ENCODE measurements at places on chromosomes 13 and 19.

DNA sequence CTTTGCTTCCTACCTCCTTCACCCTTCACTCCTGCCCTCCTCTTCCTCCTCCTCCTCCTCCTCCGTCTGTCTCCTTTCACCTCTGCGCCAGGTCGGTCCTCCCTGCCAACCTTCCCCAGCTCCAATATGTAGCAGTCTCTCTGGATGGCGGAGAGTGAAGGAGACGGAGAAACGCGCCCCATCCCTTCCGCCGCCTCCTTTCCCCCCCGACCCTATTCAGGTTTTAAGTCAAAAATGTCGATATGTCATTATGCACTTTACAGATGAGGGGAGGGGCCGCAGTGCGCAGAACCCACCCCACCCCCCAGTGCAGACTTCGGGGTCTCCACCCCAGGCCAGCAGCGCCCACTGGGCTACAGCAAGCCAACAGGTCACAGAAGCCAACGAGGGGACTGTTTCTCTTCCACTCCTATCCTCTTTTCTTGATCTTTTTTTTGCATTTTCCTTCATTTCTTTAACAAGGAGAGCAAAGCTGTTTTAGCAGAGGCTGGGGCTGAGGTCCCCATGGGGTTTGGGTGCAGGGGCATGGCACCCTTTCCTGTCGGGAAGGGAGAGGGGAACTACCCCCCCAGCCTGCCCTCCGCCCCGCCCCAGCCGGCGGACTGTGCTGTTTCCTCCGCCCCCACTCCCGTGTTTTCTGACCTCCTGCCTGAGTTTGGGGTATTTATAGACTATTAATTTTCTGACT is 9.2 kb downstream of the MIDN start:
- DNase-seq, result no peak

DNA sequence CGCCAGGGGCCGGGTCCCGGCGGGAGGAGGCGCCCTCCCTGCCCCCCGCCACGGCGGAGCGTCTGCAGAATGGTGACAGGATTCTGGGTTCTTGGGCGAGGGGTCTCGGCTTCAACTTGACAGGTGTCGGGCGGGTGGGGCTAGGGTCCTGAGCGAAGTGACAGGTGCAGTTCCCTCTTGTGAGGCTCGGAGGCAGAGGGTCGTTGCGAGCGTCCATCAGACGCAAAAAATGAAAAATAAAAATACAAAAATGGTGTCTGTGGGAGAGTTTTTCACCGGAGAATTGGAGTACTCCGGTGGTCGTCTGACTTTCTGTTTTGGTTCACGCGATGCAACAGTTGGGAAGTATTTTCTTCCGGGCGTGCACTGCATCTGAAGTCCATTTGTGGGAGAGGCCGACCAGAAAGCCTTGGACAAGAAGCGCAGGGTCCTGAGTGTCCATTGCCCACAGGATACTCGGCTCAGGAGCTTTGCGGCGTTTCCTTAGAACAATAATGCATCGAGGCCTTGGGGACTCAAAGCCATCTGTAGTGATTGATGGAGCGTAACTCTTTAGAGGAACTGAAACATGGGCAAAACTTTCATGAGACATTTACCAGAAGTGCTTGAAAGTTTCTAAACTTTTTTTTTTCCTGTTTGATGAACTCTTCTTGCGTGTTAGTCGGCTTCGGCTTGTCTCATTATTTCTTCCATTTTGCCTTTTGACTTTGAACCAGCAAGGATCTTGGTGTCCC is 759 bp downstream of the RB1 start:
- DNase-seq, result peak; percentile 38

DNA sequence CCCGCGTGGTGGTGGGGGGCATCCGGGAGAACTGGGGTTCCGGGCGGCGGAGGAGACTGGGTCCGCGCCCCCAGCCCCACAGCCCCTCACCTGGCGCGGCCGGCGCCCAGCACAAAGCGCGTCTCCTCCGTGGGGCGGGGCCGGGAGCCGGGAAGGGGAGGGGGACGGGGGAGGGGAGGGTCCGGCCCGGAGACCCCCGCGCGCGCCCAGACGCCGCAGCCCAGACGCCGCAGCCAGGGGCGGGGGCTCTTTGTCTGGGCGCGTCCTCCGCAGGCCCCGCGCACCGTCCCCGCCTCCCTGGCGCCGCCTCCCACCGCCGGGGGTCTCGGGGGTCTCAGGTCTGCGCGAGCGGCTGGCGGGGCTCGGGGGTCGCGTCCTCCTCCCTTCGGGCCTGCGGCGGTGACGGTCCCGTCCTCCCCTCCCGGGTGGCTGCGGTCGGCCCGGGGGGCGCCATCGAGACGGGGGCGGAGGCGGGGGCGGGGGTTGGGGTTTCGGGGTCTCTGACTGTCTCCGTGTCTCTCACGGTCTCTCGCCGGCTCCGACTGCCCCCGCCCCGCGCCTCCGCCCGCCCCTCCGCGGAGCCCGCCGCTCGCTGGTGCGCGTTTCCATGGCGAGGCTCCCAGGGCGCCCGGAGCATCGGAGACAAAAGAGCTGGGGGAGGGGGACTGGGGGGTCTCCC is at the start of gene PLPPR3:
TSS of gene PLPPR3 (minus strand) at position 131 of the 679 bp plus-strand sequence. CDS start 396 bp downstream, outside the sequence.
- no peak for DNase-seq

GRCh38 chr13:25657157-25657556 is 285.4 kb downstream of the ATP8A2 start:
- no peak for DNase-seq

GRCh38 chr19:39084732-39085080 is 538 bp downstream of the ACP7 start:
- DNase-seq, result no peak

DNA sequence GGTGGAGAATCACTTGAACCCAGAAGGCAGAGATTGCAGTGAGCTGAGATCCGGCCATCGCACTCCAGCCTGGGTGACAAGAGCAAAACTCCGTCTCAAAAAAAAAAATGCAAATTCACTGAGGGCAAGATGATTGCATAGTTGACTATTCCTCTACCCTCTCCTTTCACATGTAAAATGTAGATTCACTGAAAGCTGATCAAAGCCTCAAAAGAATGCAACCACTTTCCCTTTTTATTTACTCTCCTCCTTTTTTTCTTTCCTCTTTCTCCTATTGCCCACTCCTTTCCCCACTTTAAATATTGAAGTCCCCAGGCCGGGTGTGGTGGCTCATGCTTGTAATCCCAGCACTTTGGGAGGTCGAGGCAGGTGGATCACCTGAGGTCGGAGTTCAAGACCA is 6.3 kb downstream of the TEX101 start:
- DNase-seq, result no peak

DNA sequence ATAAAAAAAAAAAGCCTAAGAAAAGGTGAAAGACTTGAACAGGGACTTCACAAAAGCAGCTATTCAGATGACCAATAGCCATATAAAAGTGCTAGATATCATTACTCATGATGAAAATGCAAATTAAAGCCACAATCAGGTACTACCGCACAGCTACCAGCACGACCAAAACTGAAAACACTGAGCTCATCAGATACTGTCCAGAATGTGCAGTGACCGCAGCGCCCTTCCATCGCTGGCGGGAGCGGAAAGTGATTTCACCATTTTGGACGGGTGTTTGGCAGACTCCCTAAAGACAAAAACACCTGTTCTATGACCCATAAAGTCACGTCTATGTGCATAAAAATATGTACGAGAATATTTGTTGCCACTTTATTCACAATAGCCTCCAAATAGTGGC is 60.7 kb downstream of the SLC6A16 start:
- no peak for DNase-seq

- DNase-seq, result no peak
Observed at GRCh38 chr19:15418231-15418578, 583 bp downstream of the AKAP8L start.

- DNase-seq, result no peak
Observed at GRCh38 chr19:55474269-55475265, 1.9 kb upstream of the ZNF628 start.

GRCh38 chr19:2578391-2578890 is 102.5 kb downstream of the GADD45B start:
- no peak for DNase-seq

GRCh38 chr13:65744836-65745235 is 1485.3 kb downstream of the PCDH9 start:
- DNase-seq, result no peak

GRCh38 chr19:6164906-6165531 is 29.6 kb downstream of the ACSBG2 start:
- DNase-seq, result no peak

- no peak for DNase-seq
Observed at GRCh38 chr13:66365101-66365500, 865.0 kb downstream of the PCDH9 start.

DNA sequence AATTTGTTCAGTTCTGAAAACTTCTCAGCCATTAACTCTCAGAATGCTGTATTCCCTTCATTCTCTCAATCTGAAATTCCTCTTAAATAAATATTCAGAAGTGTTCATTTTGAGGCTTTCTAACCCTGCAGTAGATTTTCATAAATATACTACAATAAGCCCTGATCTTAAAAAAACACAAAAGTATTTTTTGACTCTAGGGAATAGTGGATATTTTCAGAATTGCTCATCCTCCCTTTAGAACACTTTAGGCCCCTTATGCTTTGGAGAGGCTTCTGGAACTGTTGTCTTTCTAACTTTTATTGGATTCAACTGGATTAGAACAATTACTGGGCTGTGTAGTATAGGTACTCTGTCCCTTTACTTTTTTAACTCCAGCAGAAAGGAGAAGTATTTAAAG is 1662.6 kb upstream of the MIR17HG start:
- no peak for DNase-seq

- DNase-seq, result no peak
Observed at GRCh38 chr19:47253467-47253881, 2.9 kb upstream of the CCDC9 start.

DNA sequence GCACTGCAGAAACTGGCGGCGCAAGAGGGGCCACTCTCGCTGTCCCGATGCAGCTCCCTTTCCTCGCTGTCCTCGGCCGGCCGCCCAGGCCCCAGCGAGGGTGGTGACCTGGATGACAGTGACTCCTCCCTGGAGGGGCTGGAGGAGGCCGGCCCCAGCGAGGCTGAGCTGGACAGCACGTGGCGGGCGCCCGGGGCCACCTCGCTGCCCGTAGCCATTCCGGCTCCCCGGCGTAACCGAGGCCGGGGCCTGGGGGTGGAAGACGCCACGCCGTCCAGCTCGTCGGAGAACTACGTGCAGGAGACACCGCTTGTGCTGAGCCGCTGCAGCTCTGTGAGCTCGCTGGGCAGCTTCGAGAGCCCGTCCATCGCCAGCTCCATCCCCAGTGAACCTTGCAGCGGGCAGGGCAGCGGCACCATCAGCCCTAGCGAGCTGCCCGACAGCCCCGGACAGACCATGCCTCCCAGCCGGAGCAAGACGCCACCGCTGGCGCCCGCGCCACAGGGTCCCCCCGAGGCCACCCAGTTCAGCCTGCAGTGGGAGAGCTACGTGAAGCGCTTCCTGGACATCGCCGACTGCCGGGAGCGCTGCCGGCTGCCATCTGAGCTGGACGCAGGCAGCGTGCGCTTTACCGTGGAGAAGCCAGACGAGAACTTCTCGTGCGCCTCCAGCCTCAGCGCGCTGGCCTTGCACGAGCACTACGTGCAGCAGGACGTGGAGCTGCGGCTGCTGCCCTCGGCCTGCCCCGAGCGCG is 12.4 kb downstream of the C19orf25 start:
- DNase-seq, result no peak

GRCh38 chr13:99836291-99836690 is 135.3 kb downstream of the ZIC5 start:
- DNase-seq, result no peak

GRCh38 chr13:34300559-34300958 is 482.6 kb downstream of the RFC3 start:
- no peak for DNase-seq

- no peak for DNase-seq
Observed at GRCh38 chr19:4754248-4754647, 30.6 kb upstream of the DPP9 start.

DNA sequence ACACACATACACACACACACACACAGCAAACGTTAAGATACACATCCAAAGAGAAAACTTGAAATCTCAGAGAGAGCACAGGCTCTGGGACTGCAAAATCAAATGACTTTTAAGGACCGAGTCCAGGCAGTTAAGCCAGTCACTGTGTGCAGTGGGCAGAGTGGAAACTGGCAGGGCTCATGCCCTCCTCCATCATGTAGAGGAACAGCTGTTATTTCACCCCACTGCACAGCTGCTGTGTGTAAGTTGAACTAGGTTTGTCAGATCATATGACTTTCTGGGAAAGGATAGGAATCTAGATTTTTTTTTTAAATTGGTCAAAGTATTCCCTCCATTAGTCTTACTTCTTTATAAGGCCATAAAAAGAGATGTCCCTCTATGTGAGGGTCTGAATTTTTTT is 1002.1 kb downstream of the UQCRFS1 start:
- DNase-seq, result no peak

DNA sequence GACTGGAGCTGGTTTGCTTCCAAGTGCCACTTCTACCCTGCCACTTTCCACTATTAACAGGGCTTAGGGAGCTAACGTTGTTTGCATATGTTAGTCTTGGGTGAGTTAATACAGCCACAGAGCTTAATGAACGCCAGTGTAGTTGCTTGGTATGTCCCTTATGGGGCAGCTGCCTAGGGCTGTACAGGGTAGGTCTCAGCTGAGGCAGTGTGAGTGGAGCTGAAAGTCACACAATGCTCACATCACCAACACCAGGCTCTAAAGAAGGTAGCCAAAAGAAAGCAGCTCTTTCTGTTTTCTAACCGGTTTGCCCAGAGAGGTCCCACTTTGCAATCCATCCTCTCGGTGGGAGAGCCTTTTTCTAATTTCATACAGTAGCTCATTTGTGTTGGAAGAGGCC is 186.2 kb downstream of the RGCC start:
- no peak for DNase-seq

DNA sequence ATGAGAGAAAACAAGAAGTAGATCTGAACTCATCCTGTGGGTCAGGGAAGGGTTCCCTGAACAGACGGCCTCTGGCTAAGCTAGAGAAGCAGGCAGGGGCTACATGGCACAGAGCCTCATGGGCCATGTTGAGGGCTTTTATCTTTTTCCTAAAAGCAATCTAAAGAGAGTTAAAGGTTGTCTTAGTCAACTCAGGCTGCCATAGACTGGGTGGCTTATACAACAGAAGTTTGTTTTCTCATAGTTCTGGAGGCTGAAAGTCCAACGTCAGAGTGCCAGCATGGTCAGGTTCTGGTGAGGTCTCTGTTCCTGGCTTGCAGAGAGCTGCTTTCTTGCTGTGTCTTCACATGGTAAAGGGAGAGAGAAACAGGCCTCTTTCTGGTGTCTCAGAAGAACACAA is 2.9 kb upstream of the MBNL2 start:
- DNase-seq, result no peak

- no peak for DNase-seq
Observed at GRCh38 chr13:27622102-27622820, 569 bp downstream of the POLR1D start.

DNA sequence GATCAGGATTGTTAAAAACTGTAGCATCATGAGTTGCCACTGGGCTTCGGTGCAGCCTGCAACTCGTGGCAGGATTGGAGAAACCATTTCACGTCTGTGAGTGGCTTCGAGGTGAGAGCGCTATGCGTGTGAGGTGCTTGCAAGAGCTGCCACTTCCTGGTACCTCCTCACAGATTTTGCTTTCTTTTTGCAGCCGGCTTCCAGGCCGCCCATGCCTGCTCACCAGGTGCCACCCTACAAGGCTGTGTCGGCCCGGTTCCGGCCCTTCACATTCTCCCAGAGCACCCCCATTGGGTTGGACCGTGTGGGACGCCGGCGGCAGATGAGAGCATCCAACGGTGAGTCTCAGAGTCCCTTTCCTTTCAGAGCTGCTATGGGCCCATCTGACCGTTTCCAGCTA is 57.9 kb upstream of the C1QTNF9 start:
- DNase-seq, result no peak

All from GDM1 (cell line).